ENCODE measurements at places on chromosomes 12 and 14.

DNA sequence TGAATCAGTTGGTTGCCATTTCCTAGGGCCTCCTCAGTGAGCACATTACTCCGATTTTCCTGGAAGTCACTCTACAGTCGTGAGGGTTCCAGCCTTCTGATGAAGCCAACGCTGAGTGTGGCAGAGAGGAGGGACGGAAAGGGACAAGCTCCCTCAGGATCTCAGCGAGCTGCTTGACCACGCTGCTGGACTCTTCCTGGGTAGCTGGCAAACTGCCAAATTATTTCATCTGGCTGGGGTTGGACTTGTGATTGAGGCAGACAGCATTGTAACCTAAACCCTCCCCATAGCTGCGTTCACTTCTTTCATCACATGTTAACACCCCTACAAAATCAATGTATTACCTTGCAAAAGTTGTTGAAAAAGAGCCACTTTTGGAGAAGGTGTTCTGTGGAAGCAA, 69.6 kb upstream of the CHST11 start:
- no peak for DNase-seq

- peak; percentile 65 for DNase-seq
These were observed 77.8 kb downstream of the VCPKMT start for GRCh38 chr14:50038398-50039119.

DNA sequence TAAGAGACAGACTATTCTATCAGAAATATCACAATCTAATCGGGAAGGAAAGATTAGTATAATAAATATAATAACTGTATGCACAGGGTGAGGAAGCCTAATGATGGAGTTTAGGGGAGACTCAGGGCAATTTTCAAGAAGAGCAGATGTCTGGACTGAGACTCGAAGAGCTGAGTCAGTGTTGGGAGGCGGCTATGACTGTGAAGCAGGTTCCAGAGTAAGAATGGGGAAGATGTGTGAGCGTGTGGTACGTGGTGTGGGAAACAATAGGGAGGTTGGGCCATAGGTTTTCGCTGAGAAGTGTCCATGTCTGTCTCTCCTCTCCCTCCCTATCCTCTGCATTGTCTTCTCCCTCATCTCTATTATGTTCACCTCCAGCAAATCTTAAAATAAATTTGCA, 85.6 kb downstream of the LMO3 start:
- DNase-seq, result no peak

DNA sequence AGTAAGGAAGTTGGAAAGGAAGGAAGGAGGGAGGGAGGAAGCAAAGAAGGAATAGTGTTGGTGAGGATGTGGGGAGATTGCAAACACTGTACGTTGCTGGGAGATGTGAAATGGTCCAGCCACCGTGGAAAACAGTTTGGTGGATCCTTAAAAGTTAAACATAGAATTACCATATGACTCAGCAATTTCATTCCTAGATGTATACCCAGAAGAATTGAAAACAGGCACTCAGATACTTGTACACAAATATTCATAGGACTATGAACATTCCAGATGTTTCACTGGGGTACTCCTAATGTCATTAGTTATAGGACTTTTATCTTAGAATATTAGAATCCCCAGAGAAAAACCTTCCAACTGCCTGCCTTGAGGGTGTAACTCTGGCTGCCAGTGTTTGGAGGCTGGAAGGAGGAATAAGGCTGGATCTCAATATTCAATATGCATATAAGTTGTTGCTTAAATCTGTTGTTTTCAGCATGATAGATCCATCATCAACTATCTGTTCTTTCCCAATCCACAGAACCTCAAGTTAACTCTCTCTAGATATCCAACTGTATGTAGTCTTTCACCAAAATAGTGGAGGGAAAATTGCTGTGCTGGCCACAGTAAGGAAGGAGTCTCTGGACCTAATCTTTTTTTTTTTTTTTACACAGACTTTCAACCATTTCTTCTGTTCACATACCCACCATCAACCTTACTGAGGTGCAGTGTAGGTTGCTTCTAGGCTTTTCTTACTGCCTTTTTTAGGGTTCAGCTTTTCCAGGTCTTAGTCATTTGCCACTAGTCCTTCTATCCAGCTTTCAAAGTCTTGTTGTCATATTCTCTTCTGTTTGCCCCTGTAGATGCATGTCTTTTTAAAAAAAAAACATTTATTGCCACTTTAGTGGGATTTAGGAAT, 94.5 kb downstream of the DNAI7 start:
- DNase-seq, result no peak

- no peak for DNase-seq
These were observed 33.3 kb upstream of the MSI1 start for GRCh38 chr12:120402217-120402616.

DNA sequence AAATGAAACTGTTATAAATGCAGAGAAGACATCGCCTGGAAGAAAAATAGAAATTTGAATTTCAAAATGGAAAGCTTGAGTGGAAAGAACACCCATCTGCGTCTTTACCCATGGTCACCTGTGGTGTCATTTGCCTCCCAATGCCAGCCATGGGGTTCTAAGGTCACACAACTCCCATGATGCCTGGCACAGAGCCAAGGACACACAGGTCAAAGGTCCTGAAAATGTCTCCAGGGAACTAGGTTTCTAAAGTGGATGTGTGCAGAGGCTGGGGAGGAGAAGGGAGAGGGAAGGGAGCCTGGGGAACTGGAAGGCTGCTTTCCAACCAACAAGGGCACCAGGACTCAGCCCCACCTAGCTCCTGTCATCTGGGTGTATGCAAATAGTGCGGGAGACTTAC, 724.0 kb upstream of the TMEM132C start:
- DNase-seq, result no peak

DNA sequence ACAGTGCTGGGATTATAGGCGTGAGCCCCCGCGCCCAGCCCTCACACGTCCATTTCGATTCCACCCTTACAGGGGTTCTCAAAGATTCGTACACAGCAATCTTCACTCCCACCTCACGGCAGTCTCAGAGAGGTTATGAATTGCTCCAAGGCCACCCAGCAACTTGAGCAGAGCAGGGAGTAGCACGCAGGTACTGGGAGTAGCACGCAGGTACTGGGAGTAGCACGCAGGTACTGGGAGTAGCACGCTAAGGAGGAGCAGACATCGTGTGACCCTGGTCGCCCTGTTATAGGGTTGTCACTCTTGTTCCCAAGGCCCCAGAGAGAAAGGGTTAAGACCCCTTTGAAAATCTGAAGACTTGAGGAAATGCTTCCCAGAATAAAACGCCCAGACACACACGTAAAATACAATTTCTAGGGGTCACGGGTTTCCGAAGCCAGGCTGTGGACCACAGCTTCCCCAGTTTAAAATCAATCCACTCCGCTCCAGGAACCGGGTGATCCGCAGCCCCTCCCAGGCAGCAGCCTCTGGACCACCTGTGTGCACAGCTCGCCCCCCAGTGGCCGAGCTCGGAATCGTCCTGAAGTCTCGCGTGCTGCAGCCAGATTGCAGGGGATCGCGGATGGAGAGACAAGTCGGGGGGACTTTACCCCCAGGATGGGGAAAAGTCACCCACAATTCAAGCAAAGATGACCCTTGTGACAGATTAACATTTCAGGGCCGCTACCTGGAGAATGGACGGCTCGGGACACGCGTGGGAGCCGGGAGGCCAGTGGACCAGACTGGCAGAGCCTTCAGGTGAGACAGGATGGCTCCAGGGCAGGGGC, 92.0 kb downstream of the SCARB1 start:
- peak; percentile 74 for DNase-seq

GRCh38 chr14:64680013-64680713, 24.1 kb upstream of the PLEKHG3 start:
- no peak for DNase-seq

DNA sequence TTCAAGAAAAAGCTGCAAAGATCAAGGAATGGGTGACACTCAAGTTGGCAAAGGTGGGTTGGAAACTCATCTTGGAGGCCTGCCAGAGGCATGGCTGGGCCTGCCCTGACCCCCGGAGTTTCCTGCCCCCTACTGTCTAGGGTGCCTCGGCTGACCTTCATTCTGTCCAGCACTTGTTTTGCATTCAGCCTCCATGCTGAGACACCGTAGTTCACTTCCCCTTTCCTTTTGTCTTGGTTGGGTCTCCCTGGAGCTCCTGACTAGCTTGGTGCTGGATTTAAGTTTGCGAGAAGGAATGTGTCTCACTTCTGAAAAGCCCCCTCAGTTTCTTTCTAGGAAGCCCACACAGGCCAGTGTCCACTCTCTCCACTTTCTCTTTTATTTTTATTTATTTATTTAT, 26.5 kb downstream of the PLEKHH1 start:
- no peak for DNase-seq

DNA sequence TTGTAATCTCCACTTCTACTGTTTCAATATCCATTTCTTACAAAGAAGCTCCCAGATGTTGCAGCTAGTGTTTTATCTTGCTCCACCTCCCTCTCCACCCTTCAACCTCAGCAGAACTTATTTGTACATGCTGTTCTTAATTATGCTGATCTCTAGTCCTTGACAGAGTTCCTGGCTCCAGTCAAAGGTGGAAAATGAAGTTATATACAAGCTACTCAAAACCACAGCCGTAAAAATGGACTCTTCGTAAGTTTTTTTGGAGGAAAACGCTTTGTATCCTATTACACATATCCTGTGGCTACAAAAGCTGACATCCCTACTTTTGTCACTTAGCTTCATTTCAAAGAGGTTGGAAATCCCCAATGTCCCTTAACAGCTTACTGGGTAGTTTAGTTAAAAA, 1.3 kb downstream of the CLEC1A start:
- no peak for DNase-seq

- DNase-seq, result no peak
These were observed 9.5 kb downstream of the HSP90AA1 start for GRCh38 chr14:102077382-102077709.

GRCh38 chr14:87896393-87897380, 96.3 kb downstream of the GALC start:
- DNase-seq, result no peak

DNA sequence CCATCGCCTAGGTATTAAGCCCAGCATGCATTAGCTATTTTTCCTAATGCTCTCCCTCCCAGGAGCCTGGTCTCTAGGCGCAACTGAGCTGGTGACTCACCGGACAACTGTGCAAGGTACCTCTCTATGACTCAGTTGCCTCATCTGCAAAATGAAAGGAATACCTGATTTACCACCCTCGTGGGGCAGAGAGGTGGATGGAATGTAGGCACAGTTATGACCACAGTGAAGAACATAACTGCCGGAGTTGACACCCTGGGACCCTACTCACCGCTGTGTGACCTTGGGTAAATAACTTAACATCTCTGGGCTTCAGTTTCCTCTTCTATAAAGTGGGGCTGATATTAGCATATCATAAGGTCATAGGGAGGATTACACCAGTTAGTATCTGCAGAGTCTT, 22.6 kb downstream of the BCL11B start:
- no peak for DNase-seq

DNA sequence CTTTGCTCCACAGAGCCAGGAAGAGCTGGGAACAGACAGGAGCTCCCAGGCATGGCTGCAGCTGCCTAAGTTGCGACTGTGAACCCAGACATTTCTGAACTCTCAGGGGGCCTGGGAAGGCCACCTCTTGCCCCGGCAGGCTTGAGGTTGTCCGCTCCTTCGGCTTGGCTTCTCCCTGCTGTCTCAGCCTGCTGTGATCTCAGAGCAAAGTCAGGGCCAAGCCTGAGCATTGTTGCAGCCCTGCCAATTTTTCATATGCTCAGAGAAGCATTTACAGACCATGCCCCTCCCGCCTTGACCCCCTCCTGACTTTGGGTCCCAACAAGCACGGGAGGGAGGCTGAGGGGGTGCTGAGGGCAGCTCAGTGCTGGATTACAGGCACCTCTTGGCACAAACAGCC, 1439.1 kb upstream of the FLRT2 start:
- DNase-seq, result no peak

- peak; percentile 47 for DNase-seq
These were observed 6.8 kb upstream of the SYNE3 start for GRCh38 chr14:95523051-95523814.

- no peak for DNase-seq
These were observed 19.5 kb downstream of the DCN start for GRCh38 chr12:91163116-91163515.

DNA sequence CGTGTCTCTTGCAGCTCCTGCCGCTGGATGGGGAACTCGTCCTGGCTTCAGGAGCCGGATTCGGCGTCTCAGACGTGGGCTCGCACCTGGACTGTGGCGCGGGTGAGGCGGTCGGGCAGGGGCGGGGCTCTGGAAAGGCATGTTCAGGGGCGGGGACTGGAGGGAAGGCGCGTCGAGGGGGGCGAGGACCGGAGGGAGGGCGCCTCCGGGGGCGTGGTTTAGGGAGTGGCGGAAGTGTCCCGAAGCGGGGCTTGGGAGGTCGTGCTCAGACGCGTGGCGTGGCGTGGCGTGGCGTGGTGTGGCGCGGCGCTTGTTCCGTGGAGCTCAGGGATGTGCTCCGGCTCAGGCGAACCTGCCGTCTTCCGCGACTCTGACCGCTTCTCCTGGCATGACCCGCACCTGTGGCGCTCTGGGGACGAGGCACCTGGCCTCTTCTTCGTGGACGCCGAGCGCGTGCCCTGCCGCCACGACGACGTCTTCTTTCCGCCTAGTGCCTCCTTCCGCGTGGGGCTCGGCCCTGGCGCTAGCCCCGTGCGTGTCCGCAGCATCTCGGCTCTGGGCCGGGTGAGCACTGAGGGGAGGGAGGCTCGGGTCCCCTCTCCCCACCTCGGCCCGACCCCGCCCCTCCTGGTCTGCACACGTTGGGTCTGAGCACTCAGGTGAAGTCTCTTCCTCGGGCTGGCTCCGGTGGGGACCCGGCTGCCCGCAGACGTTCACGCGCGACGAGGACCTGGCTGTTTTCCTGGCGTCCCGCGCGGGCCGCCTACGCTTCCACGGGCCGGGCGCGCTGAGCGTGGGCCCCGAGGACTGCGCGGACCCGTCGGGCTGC, 6.2 kb downstream of the AMN start:
- peak; percentile 17 for DNase-seq

DNA sequence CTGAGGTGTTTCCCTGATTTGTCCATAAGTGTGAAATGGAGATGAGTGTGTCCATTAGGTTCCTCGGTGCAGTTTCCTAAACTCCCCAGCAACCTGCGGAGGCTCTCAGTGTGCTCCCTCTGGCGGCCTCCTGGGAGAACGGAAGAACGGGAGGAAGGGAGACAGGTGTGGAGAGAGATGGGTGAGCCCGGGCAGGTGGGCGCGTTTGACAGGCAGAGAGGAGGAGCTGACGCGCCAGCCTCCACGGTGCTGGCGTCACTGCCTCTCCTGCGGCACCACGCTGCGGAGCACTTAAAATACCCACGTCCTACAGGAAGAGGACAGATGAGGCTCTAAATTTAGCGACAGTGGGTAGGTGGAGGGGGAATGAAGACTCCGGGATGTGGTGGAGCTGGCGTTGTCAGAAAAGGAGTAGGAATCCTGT, 26.8 kb upstream of the PEX5 start:
- peak; percentile 12 for DNase-seq

Measured in stimulated activated CD4-positive, alpha-beta T cell treated with anti-CD3 and anti-CD28 coated beads, Interleukin-12 subunit alpha, Interleukin-12 subunit beta, amount 100 ng/mL, for 48 hours (primary cell).